GM12891 (cell line): ENCODE measurements at places on chromosomes 3 and 15.
A peak's percentile ranks its signal among the peaks of the same experiment; 100 is the strongest.

- no peak for DNase-seq
Measured at GRCh38 chr3:178476886-178477285, 59.4 kb upstream of the KCNMB2 start.

GRCh38 chr3:150000641-150001040, 29.9 kb upstream of the PFN2 start:
- no peak for DNase-seq

GRCh38 chr3:30012941-30013543, 593.4 kb upstream of the TGFBR2 start:
- no peak for DNase-seq

DNA sequence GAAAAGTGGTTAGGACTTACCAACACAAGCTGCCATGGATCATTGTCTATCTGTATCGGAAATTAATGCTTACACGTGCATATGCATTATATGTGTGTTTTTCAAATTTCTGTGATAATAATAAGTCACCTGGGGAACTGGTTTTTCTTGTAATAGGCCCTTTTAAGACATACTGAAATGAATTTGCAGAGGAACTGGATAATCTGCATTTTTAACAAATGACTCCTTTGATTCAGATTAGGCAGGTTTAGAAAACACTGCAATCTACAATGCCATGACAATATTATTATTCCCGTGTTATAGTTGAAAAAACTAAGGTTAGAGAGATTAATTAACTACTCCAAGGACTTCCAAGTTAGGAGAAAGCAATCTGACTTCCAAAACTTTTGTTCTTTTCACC, 23.4 kb downstream of the STRIT1 start:
- no peak for DNase-seq

DNA sequence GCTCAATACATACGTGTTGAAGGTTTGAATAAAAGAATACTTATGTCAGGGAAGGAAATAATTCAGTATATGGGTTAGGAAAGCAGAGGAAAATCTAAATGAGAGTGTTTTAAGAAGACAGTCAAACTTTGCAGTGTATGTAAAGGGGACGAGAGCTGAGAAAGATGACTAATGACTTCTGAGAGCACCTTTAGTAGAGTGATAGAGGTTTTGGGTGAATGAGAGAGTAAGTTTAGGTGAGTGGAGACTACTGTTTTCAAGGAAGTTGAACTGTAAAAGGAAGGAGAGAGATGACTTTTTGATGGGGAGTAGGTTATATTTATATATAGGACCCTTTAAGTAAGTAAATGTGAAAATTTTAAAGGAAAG, 9.4 kb downstream of the TBC1D23 start:
- no peak for DNase-seq

- DNase-seq, result no peak
Measured at GRCh38 chr15:38622304-38622703, 57.7 kb upstream of the RASGRP1 start.

DNA sequence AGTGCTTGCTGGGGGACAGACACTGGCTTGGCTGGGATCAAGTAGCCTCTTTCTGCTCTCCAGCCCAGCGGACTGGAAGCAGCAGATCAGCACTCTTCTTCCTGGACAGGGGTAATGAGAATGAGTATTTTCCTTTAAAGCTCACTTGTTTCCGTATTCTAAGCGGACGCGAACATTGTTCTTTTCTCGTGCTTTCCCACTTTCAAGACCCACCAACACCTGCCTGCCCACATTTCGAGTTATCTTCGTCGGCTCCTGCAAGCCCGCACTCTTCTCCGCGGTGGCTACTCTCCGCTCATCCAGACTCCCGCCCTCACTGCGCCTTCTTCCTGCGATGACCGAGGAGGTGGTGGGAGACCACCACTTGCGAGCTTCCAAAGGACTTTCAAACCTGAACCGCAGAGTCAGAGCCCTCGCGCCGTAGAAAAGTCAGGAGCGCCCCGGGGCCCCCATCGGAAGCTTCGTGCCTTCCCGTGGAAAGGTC, 1.6 kb upstream of the PPM1L start:
- DNase-seq, result no peak

DNA sequence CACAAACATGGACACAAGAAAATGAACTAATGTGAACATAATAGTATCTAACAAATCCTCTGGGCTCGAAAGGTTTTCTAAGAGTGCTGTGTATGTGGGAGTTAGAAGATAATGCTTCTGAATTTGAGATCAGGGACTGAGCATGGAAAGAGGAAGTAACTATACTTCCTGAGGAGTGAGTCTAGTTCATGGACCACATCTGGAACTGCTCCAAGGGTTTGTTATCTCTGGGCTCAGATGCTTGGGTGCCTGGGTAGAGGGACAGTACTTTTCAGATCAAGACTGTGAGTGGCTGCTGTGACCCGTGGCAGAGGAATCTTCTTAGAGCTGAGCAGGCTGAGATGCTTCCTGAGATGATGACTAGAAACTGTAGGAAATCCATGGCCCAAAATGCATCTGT, 28.5 kb downstream of the TBC1D23 start:
- DNase-seq, result no peak

GRCh38 chr3:127777332-127777731, 45.0 kb downstream of the MGLL start:
- DNase-seq, result no peak

- DNase-seq, result no peak
Measured at GRCh38 chr3:194279701-194280360, 71.3 kb downstream of the CPN2 start.

- no peak for DNase-seq
Measured at GRCh38 chr3:126125781-126126251, 41.9 kb upstream of the SLC41A3 start.

GRCh38 chr3:183534249-183534648, 21.3 kb downstream of the KLHL6 start:
- no peak for DNase-seq

DNA sequence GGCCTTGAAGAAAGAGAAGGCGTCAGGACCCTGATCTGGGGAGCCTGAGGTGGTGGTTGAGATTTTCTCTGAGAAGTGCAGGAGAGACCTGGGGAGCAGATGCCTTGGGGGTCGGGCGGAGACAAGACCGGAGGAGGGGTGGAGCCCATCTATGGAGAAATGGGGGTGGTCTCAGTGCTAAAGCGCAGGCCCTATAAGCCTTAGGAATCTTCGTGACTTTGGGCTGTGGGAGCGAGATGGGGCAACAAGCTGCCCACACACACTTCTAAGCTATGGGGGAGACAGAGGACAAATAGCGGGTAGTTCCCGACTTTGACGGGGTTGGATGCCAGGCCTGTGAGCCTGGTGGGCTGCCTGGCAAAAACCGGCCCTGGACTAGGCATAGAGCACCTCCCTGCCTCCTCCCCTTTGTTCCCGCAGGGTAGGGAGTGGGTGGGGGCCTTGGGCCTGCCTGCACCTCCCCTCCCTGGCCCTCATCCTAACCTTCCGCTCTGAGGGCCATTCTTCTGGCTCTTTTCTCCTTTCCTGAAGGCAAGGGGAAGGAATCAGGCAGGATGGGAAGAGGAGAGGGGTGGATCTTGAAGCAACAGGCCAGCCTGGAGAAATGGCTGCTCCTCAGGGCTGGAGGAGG, 880 bp downstream of the NISCH start:
- DNase-seq, result no peak

DNA sequence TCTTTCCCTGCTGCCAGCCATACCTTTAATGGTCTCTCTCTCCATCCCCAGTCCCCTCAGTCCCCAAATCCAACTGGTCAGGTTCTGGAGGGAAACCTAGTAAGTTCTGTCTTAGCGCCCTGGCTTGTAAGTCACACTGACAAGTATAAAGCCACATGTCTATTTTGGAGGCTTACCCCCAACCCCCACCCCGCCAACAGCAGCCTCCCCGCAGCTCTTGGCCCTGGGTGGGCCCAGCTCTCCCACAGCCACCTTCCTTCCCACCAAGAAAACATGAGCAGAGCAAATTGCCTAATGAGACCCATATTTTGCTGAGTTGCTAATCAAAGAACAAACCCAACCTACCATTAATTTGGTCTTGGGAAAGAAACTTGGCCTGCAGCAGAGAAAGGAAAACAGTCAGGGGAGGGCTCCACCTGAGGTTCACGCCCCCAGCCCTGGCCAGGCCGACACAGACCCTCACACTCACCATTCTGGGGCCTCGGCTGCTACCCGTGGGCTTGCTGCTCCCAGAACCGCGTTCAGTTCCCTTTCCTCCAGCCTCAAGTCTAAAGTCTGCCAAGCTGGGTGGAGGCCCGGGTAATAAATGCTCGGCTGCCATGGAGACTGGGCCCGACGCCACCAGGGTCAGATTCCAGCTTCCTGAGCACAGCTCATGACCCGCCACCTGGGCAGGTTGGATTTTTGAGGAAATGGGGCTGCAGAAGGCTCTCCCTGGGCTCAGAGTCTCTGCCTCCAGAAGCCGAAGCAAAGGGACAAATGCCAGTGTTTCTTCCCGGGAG, at the start of gene CALML4:
TSS of gene CALML4 (minus strand) at position 557 of the 782 bp plus-strand sequence. CDS start at position 472, 85 bp downstream.
- DNase-seq, result no peak

- DNase-seq, result no peak
Measured at GRCh38 chr3:72317491-72317890, 530.8 kb downstream of the SHQ1 start.

GRCh38 chr3:30970183-30970582, 75.7 kb upstream of the GADL1 start:
- no peak for DNase-seq

- no peak for DNase-seq
Measured at GRCh38 chr15:93028111-93028631, 60.8 kb downstream of the RGMA start.

GRCh38 chr15:65038836-65039235, 6.4 kb upstream of the SLC51B start:
- no peak for DNase-seq

- DNase-seq, result no peak
Measured at GRCh38 chr15:32682569-32682968, 35.2 kb upstream of the GREM1 start.

DNA sequence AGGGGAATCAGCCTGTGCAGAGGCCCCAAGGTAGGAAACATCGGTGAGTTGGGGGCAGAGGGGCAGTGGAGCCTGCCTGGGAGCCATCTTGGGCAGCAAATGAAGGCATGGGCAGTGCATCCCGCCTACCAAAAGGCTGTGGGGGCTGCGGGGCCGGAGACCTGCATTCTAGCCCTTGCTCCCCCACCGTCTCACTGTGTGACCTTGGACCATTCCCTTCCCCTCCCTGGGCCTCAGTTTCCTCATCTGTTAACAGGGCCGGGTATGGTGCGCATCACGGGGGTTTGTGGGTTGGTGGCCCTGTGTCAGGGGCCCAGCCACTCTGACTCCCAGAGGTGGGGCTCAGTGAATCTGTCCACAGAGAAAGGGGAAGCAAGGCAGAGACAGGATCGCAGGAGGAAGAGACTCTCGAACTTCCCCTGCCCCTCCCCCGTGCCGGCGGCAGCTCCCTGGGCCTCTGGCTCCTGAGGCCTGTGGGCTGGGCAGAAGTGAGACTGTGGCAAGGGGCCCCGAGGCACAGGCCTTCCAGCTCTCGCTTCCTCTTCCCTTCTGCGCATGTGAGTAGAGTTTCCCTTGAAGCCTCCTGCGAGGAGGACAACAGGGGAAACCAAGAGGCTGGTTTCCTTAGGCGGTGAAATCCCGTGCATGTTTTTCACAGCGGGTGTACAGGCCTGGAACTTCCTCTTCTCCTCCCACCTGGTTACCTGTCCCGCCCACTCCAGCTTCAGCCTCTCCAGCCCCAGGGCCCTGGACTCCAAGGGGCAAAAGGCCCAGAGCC, 42.9 kb downstream of the IDH2 start:
- peak; percentile 79 for DNase-seq

GRCh38 chr15:68305420-68305871, 27.9 kb downstream of the FEM1B start:
- no peak for DNase-seq

DNA sequence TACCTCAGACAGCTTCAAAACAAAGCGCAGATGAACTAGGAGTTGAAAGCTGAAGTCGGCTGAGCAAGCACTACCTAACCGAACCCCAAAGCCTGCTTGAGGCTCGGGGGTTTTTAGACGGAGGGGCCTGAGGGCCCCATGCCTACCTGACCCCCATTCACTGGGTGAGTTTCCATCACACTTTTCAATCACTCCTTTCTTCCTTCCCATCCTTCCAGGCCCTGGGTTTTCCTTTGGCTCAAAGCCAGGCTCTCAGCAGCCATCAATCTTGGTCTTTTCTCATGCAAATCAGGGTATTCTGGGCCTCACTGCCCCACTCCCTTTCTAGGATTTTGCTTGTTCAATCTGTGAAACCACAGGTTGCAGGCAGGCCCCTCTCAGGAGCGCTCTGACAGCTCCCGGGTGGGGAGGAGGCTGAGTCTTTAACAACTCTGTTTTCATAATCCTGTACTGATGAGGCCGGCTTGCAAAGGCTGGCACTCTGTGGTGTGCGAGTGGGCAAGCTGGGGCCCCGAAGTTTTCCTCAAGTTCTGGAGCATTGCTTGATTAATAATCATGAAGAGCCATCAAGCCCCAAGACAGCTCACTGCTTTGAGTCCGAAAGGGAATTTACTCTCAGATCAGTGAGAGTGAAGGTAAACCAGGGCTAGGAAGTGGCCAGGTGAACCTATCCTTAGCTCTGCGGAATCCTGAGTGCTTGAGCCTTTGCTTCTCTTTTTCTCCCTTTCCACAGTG, 97.6 kb downstream of the FRMD4B start:
- no peak for DNase-seq

DNA sequence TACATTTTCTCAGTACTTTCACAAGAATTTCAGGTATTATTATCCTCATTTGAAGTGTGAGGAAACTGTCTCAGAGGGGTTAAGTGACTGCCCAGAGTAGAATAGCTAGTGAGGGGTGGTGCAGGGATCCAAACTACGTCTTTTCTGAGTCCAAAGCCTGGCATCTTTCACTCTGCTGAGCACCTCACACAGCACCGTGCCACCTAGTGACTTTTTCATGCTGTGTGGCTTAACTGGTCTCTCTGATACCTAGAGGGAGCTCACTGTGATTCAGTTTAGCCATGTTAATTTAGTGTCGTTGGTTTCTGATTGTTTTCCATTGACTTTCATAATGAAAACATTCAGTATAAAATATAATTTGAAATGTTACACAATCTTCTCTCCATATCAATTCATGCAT, 91.4 kb upstream of the NLGN1 start:
- DNase-seq, result no peak

DNA sequence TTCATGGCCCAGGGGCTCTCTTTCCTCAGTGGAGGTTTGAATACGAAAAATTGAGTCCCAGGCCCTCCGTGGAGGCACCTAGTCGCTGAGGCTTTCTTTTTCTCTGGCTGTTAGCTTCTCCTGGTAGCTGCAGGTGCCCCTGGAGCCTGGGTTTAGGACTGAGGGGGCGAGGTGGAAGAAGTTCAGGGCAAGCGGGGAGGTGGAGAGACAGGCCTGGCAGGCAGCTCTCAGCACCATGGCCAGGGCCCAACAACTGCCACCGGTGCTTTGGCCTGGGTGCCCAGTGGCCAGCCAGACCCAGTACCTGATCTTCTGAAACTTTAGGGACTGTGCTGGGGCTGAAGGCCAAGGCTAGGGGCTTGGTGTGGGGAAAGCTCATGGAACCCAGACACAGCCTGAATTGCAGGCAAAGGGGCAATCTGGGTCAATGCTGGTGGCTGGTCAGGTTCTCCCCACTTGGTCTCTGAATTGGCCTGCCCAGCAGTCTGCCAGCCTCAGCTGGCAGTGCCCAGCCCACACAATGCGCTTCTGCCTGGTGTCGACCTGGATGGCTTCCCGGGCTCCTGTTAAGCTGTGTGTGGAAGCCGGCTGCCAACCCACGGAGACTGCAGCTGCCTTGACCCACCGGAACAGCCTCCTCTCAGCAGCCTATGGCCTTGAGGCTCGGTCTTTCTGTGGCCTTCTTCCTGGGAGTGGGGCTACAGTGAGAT, 30.3 kb upstream of the POLG start:
- DNase-seq, result no peak
